HuH-7.5 (cell line): ENCODE measurements at places on chromosomes 4 and X.

- DNase-seq, result no peak
Measured at GRCh38 chr4:87803421-87803820, 4.1 kb downstream of the IBSP start.

DNA sequence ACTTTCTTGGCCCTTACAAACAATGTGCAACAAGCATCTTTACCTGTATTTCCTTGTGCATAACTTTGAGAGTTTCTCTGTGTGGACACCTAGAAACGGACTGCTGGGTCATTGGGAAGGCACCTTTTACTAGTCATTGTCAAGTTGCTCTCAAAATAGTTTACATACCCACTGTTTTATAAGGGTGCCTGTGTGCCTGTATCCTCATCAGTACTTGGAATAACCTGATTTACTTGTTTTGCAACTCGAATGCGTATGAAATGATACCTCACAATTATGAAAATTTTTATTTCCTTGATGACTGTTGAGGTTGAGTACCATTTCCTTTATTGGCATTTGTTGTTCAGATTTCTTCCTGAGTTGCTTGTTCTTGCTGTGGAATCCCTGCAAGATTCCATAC lies 150.8 kb downstream of the STIM2 start:
- DNase-seq, result no peak

DNA sequence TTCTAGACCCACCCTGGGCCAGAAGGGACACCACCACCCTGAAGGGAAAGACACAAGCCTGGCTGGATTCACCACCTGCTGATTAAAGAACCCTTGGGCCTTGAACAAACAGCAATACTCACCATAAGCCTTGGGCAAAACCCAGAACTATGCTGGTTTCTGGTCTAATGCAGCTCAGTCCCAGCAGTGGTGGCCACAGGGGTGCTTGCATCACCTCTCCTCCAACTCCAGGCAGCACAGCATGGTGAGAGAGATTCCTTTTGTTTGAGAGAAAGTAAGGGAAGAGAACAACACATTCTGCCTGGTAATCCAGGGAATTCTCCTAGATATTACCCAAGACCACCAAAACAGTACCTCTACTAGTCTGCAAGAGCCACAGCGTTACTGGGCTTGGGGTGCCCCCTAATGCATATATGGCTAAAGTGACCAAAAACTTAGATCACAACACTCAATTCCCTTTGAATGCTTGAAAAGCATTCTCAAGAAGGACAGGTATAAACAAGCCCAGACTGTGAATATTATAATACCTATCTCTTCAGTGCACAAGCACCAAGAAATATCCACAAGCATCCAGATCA lies 25.7 kb downstream of the RNF128 start:
- DNase-seq, result no peak

GRCh38 chr4:98518559-98519267 lies 139.7 kb downstream of the TSPAN5 start:
- DNase-seq, result no peak

- DNase-seq, result no peak
Measured at GRCh38 chr4:108465886-108466500, 154.4 kb upstream of the RPL34 start.

DNA sequence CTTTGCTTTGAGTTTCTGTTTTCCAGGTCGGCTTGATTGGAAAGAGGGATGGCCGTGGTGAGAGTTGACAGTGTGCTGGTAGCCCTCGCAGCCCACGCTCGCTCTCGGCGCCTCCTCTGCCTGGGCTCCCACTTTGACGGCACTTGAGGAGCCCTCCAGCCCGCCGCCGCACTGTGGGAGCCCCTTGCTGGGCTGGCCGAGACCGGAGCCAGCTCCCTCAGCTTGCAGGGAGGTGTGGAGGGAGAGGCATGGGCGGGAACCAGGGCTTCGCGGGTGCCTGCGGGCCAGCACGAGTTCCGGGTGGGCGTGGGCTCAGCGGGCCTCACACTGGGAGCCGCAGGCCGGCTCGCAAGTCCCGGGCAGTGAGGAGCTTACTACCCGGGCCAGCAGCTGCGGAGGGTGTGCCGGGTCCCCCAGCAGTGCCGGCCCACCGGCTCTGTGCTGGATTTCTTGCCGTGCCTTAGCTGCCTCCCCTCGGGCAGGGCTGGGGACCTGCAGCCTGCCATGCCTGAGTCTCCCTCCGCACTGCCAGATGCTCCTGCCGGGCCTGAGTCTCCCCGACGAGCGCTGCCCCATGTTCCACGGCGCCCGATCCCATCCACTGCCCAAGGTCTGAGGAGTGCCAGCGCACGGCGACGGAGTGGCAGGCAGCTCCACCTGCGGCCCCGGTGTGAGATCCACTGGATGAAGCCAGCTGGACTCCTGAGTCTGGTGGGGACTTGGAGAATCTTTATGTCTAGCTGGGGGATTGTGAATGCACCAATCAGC lies 166.4 kb upstream of the FAT1 start:
- no peak for DNase-seq

DNA sequence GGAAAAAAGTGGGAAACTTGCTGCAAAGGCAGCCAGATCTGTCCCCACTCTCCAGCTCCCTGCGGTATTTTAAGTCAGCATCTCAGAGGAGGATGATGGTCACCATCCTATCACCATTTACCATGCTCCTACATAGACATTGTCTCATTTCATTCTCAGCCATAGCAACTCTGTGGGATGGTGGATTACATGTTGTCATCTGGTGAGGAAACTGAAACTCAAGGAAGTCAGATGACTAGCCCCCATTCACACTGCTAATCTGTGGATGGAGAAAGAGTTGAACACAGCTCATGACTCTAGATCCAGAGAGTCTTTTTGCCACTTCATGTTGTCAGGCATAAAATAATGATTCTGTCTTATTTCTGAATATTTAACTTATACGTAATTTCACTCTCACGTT lies 323.5 kb downstream of the PTTG2 start:
- DNase-seq, result no peak

DNA sequence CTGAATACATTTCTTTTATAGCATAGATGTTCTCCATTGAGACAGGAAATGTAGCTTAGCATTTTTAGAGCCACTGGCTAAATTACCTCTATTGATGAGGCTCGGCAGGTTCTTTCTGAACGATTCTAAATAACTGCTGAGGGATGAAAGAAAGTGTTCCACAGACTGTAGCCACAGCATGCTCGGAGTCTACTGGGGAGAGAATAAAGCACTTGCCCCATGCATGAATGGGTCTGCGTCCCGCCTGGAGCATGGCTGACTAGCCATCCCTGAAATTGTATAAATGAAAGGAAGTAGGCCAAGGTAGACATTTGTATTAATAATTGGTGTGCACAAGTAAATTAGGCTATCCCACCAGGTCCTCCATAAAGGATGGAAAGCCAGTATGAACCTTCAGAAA lies 269.8 kb downstream of the COL25A1 start:
- DNase-seq, result no peak

GRCh38 chr4:6641164-6641970 lies 882 bp downstream of the MRFAP1 start:
- DNase-seq, result no peak
